ENCODE measurements at places on chromosomes 6 and 20.

- DNase-seq, result no peak
Measured at GRCh38 chr20:37989601-37990295, 43.5 kb downstream of the TTI1 start.

- DNase-seq, result no peak
Measured at GRCh38 chr20:58874469-58874868, 22.0 kb downstream of the GNAS start.

DNA sequence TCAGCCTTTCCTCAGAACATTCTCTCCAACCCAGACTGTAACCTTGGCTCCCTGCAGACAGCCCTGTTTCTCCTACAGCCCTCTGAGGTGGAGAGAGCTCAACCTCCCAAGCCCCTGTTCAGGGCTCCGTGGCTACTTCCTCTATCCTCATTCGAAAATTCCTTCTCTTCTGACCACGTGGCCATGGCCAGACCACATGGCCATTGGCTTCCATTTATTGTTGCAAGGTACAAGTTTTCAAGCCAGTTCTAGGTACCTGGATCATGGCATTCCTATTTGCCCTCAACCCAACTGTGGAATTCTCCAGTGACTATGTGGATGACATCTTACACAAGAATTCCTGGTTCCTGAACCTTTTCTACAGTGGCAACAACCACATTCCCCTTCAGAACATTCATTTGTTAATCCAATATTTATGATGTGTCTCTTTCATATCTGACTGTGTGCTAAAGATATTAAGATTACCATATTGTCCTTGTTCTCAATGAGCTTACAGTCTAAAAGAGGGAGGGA lies 161.9 kb downstream of the GMPR start:
- no peak for DNase-seq

DNA sequence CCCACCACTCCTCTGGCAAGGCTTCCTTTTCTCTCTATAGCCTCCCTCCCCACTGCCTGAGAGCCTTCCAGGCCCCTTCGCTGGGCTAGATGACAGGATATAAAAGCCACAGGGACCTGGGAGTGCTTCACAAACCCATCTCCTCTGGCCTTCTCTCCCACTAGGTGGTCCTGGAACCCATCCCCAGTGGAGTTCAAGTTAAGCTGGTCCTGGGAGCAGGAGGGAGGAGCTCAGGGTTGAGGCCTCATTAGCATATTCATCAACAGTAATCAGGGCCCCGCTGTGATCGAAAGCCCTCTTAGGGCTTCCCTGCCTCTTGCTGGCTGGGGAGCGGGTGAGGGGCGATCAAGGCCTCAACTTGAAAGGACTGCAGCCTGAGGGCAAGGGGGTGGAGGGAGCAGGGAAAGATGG lies 9.1 kb downstream of the EBF4 start:
- DNase-seq, result no peak

- DNase-seq, result no peak
Measured at GRCh38 chr6:12760911-12761310, 44.3 kb downstream of the PHACTR1 start.

DNA sequence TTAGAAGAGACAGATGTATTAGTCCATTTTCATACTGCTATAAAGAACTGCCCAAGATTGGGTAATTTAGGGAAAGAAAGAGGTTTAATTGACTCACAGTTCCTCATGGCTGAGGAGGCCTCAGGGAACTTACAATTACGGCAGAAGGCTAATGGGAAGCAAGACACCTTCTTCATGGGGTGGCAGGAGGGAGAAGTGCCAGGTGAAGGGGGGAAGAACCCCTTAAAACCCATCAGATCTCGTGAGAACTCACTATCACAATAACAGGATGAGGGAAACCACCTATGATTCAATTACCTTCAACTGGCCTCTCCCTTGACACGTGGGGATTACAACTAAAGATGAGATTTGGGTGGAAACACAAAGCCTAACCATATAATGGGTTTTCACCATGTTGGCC lies 28.9 kb upstream of the PNRC1 start:
- no peak for DNase-seq

- no peak for DNase-seq
Measured at GRCh38 chr6:151034825-151035781, 169.6 kb downstream of the MTHFD1L start.

GRCh38 chr6:30450909-30451841 lies 38.1 kb upstream of the HLA-E start:
- DNase-seq, result no peak

DNA sequence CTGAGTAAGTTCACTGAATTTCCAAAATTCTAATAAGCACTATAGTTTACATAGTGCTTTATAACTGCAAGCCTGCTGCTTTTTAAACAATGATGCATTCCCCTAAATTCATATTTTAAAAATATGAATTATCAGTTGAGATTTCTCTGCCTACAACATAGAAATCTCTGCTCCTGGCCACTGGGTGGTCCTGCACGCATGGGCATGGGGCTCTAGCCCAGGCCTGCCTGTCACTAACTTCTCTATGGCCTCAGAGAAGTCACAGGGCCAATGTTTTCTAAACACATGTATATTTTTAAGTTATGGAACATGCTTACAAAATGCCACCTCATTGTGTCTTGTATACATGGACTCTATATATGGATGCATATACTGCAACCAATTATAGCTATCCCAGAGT lies 211.0 kb downstream of the FOXC1 start:
- DNase-seq, result no peak

GRCh38 chr6:148271711-148272439 lies 70.8 kb upstream of the SASH1 start:
- DNase-seq, result no peak

GRCh38 chr6:134519465-134519864 lies 201.6 kb upstream of the SGK1 start:
- no peak for DNase-seq

DNA sequence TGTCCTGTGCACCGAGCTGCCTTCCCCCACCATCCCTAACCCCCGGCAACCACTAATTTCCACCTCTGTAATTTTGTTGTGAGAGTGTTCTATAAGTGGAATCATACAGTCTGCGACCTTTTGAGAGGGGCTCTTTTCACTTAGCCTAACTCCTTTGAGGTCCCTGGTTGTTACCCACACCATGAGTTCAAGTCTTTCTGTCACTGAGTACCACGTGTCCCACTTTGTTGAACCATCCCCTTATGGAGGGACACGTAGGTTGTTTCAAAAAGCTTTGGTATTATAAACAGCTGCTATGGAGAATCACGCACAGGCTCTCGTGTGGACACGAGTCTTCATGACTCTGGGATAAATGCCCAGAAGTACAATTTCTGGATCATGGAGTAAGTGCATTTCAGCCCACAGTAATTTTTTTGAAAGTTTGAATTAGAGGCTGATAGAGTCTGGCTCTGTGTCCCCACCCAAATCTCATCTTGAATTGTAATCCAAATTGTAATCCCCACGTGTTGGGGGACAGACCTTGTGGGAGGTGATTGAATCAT lies 9.5 kb downstream of the FAM209B start:
- no peak for DNase-seq

DNA sequence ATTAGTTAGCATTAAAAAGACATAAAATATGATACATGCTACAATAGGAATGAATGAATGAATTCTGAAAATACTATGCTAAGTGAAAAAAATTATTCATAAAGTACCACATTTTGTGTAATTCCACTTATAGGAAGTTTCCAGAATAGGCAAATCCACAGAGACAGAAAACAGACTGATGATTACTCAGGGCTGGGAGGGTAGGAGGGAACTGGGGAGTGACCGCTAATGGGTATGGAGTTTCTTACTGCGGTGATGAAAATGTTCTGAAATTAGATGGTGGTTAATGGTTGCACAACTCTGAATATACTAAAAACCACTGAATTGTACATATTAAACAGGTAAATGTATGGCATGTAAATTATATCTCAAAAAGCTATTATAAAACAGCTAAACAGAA lies 22.6 kb downstream of the FERMT1 start:
- DNase-seq, result no peak

GRCh38 chr20:59071216-59071615 lies 28.6 kb upstream of the PRELID3B start:
- DNase-seq, result no peak

- DNase-seq, result no peak
Measured at GRCh38 chr6:140847262-140847645, 1285.5 kb upstream of the GJE1 start.

DNA sequence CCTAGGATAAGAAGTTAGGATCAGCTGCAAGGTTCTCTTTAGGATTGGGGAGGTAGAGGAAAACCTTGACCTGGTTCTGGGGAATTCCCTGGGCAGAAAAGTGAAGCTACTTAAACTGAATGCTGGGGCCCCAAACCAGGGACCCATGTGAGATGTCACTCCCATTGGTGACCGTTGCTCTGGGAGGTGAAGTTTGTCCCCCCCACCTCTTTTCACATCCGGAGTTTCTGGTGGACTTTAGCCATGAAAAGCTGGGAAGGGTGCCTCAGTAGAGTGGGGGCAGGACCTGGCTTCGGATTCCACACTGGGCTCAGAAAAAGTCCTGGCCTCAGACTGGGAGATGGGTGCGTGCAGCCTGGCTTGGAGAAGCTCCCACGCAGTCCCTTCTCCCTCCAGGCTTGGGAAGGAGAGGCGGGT lies 13.2 kb downstream of the TJAP1 start:
- DNase-seq, result no peak

DNA sequence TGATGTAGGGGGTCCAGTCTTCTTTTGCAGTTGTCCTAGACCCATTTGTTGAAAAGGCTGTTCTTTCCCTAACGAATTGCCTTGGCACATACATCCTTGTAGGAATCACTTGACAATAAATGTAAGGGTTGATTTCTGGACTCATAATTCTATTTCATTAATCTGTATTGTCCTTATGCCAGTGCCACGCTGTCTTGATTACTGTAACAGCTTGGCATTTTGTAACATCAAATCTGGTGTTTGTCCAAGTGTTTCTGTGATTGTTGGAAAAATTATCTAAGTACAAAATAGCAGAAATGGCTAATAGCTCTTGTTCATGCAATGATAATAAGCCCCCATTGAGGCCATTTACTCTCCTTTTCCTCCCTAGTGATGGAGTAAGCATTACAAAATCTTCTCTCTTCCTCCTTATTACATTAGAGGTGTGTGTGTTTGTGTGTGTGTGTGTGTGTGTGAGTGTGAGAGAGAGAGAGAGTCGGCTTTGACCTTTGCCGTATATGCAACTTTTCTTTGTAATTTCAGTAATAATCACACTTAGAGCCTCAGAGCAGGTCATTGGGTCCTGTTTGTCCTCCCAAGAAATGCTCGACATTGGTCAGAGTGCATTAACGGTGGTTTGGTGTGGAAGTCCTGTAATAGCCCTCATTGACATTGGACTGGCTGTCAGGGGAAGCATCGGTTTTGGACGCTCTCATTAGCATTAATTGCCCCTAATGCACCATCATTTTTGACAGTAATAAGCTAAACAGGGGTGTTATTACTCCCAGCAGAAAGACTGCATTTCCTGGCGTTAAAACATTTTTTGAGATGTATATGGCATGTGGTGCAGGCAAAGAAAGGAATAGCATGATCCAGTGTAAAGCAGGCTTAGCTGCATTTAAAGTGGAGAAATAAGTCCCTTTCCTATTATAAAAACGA lies 40.7 kb upstream of the MROH8 start:
- DNase-seq, result no peak

DNA sequence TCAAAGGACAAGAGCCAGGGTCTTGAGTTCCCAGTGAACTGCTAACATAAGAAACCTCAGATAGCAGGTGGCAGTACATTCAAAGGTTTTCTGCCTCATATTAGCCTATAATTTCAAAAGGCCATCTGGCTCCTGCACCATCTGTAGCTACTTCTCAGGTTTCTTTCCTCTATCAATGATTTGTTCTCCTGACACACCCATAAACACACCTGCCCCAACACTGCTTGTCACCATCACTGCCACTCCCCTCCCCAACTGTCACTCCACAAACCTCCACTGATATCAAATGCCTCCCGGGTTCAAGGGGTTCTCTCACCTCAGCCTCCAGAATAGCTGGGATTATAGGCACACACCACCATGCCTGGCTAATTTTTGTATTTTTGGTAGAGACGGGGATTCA lies 152.7 kb upstream of the SLC22A16 start:
- no peak for DNase-seq

DNA sequence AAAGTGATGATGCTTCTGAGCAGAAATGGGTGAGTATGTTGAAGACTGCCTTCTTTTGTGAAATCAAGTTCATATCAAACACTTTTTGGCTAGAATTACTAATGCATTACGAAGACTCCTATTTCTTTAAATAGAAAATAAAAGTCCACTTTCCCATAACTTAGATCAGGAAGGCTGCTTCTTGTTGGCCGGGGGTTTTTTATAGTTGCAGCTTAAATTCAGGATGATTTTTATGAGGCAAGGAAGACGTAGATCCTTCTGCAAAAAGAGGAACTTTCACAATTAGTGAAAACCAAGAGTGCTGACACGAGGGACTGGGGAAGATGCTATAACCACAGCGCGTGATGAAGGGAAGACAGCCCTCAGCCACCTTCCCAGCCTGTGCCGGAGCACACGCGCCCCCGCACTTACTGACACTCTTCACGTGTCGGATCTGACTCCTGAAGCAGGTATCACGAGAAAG lies 206.1 kb upstream of the PRDM1 start:
- no peak for DNase-seq

DNA sequence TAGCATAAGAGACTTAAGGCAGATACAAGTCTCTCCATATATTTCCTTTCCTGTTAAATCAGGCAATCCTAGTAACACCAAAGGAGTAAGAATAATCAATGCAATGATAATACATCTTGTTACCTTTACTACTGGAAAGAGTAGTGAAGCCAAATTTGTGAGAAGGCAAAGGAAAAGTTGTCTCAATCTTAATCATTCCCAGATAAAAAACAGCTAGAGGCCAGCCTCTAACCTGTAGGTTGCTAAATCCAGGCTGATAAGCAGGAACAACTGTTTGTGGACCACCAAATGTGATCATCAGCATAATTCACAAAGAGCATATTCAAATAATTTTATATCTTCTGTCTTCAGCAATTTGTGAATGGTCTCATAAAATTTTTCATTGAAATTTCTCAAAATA lies 189.2 kb upstream of the ADGRB3 start:
- DNase-seq, result no peak

- DNase-seq, result peak; percentile 15
Measured at GRCh38 chr6:149964308-149965193, 808 bp downstream of the ULBP1 start.

- no peak for DNase-seq
Measured at GRCh38 chr6:95142661-95143335, 434.5 kb upstream of the MANEA start.

GRCh38 chr20:46158476-46158987 lies 40.4 kb downstream of the CD40 start:
- no peak for DNase-seq

DNA sequence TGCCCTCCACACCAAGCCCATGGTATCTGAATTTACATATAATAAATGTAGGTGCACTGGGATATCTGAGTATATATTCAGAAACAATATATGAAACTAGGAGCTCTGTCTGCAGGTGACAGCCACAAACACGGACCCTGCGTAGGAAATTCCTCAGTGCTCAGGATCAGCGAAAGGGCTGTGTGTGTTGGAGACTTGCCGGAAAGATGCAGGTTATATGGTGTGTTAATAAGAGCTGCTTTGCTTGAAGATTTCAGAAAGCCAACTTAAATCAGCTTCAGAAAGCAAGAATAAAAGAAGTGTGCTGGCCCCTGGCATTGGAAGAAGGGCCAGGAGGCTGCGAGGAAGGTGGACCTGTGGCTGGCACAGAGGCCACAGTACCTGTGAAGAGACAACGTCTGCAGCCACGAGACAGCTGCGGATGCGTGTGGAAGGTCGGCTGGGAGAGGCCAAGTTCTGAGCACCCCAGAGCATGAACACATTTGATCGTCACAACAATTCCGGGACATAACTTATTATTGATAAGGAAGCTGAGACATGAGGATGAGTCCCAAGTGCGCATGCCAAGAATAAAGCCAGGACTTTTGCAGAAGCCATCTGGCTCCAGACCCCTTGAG lies 183.2 kb downstream of the DLL1 start:
- DNase-seq, result no peak

All from hematopoietic multipotent progenitor cell treated with erythropoietin and hydrocortisone succinate and interleukin-3 and kit ligand, for 15 days (in vitro differentiated cells).